ENCODE measurements at places on chromosomes 7 and 10.
A peak's percentile ranks its signal among the peaks of the same experiment; 100 is the strongest.

- no peak for DNase-seq
Measured at GRCh38 chr10:62233356-62234076, 35.1 kb downstream of the RTKN2 start.

- no peak for DNase-seq
Measured at GRCh38 chr10:86522510-86522855, 891 bp upstream of the WAPL start.

- no peak for DNase-seq
Measured at GRCh38 chr7:88169717-88170320, 50.0 kb downstream of the SRI start.

DNA sequence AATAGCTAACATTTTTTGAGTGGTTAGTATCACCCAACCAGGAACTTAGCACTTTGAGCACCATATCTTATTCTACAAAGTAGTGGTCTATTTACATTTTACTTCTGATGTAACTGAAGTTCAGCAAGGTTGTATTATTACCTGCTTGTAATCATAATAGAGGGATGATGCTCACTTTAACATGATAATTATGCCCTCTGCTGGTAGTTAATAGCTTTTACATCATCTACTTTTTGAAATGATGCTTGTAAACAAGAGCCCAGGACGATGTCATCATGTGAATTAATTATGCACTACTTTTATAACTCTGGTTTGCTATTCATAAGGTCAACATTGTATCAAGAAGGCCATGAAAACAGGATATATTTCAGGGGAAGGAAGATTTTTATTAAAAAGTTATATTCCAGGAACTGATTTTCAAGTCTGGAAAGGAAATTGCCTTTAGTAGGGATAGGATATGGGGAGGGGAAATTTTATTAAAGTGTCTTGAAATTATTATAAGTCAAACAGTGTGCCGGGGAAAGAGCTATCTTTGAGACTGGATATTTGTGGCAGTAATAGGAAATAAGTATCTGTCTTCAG, 80.3 kb upstream of the SCIN start:
- DNase-seq: no peak

DNA sequence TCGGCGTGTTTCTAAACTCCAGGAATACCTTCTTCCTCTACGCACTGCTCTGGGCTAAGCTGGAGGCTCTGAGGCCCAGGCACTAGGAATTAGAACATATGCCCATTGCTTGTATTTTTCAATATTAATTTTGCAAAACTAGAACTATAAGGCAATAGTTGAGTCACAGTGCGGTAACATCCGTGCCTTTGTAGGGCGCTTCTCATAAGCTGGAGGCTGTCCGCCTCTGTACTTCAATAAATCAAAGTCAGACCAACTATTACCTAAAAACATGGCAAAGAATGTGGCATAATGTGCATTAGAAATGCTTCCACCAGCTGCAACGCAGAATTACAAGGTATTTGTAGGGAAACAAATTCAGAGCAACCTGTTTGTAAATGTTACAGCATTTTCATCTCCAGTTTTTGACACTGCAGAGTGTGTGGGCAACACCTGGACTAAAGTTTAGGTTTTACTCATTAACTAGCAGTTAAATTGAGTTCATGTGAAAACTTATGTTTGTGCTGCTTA, 440 bp upstream of the MINDY3 start:
- DNase-seq: no peak

DNA sequence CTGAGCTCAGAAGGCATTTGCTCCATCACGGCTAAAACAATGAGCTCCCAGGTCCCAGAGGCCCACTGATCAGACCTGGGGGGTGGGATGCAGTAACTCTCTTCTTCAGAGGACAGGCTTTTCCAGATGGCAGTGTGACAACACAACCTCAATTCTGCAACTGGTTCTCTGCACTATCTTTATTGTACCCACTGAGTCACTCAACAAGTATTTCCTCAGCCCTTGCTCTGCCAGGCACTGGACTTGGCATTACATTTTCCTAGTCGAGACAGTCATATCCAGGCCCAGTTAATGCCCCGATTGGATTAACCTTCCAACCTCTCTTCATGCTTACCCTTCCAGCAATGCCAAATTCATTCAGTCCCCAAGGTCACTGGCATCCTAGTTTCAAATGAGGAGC, 72.6 kb downstream of the JAZF1 start:
- DNase-seq: no peak

GRCh38 chr7:26684447-26684846, 179.9 kb downstream of the SKAP2 start:
- DNase-seq: no peak

GRCh38 chr10:35185260-35186034, 58.8 kb downstream of the CREM start:
- DNase-seq: no peak

DNA sequence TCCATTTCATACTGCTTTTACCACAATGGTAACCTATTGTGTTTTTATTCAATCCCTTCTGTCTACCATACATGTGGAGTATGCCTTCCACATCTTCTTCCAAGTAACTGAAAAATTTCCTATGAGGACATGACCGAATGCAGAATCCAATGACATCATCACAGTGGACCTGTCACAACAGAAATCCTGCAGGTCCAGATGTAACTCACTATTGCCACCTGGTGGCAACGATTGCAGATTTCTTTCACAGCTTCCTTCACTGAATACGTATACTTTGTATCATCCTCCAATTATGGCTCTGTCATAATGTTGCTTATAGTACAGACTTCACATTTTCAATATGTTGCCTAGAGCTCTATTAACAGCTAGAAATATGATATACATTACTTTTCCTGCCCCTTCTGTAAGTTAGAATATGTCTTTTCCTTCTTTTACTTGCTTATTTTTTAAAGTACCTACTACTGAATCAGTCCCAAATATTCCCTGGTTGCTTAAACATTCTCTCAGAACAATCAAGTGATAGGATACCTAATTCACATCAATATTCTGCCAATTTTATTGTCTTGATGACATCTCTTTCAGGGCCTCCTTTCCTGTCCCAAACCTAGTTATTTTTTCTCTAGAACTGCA, 45.4 kb downstream of the SLC13A1 start:
- no peak for DNase-seq

DNA sequence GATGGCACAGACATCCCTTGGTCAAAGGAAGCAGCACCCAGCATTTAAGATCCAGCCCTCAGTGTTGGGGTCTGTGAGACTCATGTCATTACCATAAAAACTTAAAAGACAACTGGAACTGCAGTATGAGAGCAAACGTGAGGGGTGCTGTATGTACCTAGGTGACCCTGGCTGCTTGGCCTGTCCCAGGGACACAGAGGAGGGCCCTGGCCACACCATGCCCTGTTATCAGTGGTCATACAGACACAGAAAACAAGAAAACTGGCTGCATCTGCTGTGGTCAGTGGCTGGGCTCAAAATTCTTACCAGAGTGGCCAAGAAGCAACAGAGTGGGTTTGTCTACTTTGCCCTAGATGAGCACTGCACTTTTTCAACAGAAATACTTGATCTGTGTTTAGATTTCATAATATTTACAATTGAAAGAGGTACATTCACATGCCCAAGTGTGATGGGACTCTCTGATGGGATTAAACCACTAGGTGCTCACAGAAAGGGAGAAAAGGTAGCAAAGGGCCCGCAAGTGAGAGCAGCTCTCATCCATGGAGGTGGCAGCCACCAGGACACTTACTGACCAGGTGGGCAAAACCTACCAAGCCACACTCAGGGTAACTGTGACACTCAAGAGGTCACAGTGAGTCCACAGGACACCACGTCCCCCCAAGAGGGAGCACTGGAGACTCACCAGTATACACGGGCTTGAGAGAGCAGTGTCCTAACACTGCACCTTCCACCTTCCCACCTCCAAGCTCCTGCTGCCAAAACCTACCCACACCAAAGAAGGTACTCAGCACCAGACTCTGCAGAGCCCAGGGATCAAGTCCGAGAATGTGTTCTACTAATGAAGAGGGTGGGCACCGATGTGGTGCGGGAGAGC, 68.1 kb upstream of the CAMK2B start:
- DNase-seq: no peak

GRCh38 chr7:158382363-158383254, 205.0 kb downstream of the PTPRN2 start:
- no peak for DNase-seq

DNA sequence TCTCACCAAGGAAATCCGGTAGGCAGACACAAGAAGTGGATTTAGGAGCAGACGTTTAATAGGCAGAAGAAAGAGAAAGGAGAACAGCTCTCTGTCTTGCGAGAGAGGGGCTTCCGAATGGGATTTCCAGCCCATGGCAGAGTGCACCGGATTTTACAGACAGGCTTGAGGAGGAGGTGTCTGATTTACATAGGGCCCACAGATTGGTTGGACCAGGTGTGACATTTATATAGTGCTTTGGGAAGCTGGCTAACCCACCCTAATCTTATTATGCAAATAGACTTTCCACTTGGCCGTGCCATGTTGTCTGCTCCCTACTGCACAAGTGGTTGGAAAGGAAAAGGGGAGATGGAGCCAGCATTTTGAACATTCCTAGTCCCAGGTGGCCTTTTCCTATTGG, 57.8 kb downstream of the ANKMY2 start:
- DNase-seq: no peak

DNA sequence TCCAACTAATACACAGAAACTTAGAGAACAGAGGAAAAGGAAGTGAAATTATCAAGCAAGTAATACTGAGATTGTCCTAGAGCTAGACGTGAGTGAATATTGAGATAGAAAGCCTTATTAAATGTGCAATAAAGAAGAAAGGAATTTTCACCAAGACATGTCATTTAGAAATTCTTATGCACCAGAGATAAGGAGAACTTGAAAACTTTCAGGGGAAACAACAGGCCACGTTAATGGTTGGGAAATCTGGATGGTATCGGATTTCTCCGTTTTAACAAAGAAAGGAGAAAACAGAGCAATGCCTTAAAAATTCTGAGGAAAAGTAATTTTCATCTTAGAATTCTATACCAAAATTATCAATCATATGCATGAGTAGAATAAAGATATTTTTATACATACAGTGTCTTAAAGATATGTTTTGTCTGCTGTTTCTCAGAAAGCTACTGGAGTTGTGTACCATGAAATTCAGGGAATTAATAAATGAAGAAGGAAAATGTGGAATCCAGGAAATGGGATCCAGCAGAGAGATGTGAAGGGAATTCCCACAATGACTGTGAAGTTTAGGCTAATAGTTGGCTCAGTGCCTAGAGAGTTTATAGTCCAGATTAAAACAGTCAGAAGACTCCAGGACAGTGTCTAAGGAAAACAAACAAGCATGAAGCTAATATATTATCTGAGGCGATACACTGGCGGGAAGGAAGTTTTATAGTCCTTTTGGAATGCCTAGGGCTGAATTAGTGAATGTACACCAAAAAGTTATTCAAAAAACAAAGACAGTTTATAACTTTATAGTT, 159.5 kb downstream of the PPP1R9A start:
- no peak for DNase-seq

- no peak for DNase-seq
Measured at GRCh38 chr7:107836237-107837144, 33.5 kb upstream of the SLC26A3 start.

- no peak for DNase-seq
Measured at GRCh38 chr7:143205560-143206293, 16.1 kb upstream of the TAS2R40 start.

DNA sequence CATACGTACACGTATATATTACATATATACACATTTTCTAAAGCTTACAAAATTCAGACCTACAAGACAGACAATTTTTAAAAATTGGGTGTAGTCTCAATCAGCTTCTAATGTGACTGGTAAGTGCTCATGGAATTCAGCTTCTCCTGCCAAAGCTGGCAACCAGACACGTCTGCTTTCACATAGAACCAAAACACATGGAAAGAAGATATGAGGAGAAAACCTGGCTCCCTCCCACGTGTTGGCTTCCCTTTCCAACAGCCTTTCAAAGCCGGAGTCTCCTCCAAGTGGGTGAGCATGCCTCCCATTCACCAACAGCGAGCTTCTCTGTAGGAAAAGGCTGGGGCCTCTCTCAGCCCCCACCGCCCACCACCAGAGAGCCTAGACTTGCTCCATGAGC, 33.4 kb downstream of the CDCA7L start:
- no peak for DNase-seq

GRCh38 chr10:92914478-92915325, 66.4 kb downstream of the EXOC6 start:
- no peak for DNase-seq

GRCh38 chr7:2820508-2820934, 23.6 kb downstream of the GNA12 start:
- DNase-seq: peak; percentile 37

- DNase-seq: no peak
Measured at GRCh38 chr7:118288098-118288497, 63.6 kb downstream of the ANKRD7 start.

DNA sequence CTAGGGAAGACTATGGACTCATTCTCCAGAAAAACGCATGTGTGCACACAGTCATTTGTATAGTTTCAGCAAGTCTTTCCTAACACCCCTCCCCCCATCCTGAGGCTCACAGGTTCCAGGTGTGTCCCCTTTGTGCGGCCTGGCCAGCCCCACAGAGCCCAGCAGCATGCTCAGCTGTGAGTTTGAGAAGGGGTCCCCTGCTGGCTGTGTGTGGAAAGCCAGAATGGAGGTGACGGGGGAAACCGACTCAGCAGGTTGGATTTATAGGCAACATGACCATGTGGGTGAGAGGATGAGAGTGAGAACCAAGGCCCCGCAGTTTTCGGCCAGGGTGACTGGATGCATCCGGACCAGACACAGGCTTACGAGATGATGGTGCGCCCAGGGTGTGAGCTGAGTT, 9.9 kb downstream of the PTPRE start:
- no peak for DNase-seq

GRCh38 chr7:926061-927030, 28.1 kb downstream of the ADAP1 start:
- DNase-seq: peak; percentile 7

GRCh38 chr7:156104501-156105336, 292.5 kb upstream of the SHH start:
- no peak for DNase-seq

GRCh38 chr10:8060010-8060703, 5.7 kb downstream of the GATA3 start:
- DNase-seq: no peak

DNA sequence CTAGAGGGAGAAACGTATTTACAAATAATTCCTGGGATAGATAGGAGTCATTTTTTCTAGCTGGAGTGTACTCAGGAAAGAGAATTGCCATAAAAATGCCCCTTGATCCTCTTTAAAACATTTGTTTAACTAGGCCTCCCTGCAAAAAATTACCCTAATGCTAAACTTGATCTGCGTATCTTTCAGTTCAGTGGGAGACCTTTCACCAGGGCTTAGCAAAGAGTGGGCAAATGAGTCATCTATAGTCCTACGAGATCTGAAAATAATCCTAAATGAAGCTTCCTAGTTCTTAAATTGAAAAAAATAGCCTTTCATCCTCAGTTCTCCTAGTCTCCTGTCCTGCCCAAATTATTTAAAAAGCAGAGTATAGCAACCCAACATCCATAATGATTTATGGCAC, 198.6 kb upstream of the FRMD4A start:
- no peak for DNase-seq

- no peak for DNase-seq
Measured at GRCh38 chr10:106917452-106918055, 247.0 kb downstream of the SORCS1 start.

All from ascending aorta (tissue), 2 donors.